ENCODE measurements at places on chromosomes 6 and 20.
A peak's percentile ranks its signal among the peaks of the same experiment; 100 is the strongest.

DNA sequence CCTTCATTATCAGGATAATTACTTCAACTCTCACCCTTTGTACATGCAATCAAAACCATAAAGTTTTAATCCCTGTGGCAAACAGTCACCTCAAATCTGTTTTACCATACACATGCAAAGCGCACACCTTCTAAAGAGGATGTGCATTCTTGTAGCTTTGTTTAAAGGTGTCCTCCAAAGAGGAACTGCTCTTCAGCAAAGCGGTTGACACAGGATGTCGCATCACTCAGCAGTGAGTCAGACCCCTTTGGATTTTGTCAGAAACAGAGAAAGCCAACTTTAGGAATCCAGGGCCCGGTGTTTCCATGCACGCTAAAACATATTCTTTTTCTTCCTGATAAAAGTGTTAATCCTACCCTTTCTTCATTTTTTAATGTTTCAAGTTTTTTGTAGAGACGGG is 268.3 kb upstream of the ARID1B start:
- DNase-seq: no peak

GRCh38 chr6:96939007-96939805 is 14.7 kb downstream of the KLHL32 start:
- DNase-seq: peak; percentile 76

DNA sequence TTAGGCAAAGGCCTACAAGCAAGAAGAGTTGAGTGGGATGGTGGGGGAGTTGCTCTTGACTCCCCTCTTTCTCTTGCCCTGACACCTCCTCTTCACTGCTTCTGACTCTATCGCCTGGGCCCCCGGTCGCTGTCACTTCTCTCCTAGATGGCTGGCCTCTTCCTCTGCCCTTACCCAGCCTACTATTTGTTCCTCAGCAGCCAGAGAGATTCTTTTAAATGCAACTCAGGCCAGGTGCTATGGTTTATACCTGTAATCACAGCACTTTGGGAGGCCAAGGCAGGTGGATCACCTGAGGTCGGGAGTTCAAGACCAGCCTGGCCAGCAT is 4.3 kb upstream of the PDYN start:
- no peak for DNase-seq

- no peak for DNase-seq
Measured at GRCh38 chr6:3334555-3334954, 75.8 kb downstream of the PSMG4 start.

DNA sequence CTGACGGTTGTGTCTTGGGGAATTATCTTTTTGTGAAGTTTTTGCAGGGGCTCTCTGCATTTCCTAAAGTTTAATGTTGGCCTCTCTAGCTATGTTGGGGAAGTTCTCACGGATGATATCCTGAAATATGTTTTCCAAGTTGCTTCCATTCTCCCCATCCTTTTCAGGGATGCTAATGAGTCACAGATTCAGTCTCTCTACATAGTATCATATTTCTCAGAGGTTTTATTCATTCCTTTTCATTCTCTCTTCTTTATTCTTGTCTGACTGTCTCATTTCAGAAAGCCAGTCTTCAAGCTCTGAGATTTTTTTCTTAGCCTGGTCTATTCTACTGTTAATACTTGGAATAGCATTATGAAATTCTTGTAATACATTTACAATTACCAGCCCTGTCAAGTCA is 61.3 kb downstream of the UNC5CL start:
- DNase-seq: no peak

DNA sequence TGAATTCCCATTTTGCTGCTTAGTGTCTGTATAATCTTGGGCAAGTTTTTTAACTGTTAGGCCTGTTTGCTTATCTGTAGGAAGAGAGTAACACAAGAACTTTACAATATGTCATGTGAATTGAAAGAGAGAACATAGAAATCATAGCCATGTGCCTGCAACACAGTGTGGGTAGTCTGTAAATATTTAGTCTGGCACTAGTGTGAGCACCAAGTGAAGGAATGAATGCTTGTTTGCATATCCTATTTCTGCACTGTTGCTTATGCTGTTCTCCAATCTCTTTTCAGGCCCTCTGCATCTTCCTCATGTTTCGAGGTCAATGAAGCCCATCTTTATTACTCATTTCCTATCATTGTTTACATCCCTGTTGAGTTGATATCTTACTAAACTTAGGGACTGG is 49.2 kb downstream of the CBFA2T2 start:
- no peak for DNase-seq

DNA sequence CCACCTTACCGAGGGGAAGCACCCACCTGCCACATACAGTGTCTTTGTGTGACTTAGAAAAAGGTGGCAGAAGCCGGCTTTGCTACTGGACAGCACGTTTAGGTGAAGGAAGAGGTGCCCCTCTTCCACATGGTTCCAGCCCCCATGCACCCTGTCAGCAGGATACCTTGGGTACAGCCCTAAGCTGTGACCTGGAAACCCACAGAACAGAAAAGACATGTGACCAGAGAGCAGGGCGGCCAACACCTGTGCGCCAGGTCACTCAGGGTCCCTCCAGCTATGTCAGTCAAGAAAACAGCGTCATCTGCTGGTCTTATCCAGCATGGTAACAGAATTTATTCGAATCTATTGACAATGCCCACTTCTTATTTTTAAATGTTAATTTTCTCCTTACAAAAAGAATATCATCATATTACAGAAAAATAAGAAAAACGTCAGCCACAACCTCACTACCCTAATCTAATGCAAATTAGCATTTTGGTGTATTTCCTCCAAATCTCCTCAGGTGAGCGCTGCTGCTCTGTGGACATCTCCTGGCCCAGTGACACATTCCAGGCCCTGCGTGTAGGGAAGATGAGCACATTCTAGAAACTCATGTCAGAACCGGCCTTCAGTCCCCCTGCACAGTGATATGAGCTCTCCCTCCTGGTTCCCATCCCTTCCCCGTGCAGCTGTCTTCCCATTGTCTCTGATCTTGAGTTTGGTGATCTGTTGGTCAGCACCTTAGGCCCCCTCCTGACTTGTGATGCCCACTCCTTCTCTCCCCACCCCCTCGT is 37.2 kb downstream of the GTF2H5 start:
- DNase-seq: no peak

Data from HFFc6 (cell line).